ENCODE measurements at places on chromosomes 6 and 20.

DNA sequence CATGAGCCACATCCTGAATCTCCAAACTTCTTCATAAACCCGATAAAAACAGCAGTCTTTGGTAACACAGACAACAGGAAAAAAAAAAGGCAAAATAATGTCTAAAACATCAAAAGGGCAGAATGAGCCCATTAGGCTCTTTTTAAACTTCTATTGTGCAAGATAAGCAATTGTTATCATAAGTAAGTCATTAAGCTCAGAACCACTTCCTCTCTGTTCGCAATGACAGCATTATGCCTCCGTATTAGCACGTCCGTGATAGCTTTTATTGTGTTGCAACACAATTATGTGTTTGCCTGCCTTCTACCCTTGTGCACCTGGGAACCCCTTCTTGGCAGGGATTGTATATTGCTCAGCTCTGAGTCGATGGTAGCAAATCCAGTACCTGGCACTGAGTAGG, 147.1 kb downstream of the LRFN2 start:
- no peak overlapping the region for H3K27ac ChIP-seq
- H3K36me3 ChIP-seq = no peaks in the 10 kb centered on the region
- DNase-seq = no peak
- no peak overlapping the region for H3K4me3 ChIP-seq

DNA sequence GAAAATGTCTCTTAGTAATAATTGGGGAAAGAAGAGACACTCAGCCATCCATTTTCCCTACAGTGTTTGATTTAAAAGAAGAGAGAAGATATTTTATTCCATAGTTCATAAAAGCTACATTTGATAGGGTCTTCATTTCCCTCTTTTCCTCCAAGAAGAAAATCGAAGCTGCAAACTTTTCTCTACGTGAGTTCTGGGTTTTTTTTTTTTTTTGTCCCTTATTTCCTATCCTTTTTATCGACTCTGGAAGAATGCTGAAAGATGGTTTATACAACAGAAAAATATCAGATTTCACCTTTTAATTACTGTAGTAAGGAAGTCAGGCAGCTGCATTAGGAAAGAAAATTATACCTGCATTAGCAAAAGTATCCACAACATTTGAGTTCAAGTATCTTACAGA, at the start of gene OR2J1:
Gene OR2J1, plus strand, starts transcription at position 301 of the 400 bp plus-strand sequence. CDS start 1,453 bp downstream, outside the sequence.
- no peaks in the 10 kb centered on the region for H3K4me1 ChIP-seq
- DNase-seq = no peak
- H3K27ac ChIP-seq = no peak within 1 kb of the TSS
- H3K27me3 ChIP-seq = peaks cover 6% of the 10 kb centered on the region

GRCh38 chr6:9783567-9783966, 631.3 kb downstream of the TFAP2A start:
- no peak overlapping the region for H3K27ac ChIP-seq
- no peaks in the 10 kb centered on the region for H3K4me1 ChIP-seq
- no peaks in the 10 kb centered on the region for H3K36me3 ChIP-seq
- no peak overlapping the region for H3K4me3 ChIP-seq
- DNase-seq = no peak

DNA sequence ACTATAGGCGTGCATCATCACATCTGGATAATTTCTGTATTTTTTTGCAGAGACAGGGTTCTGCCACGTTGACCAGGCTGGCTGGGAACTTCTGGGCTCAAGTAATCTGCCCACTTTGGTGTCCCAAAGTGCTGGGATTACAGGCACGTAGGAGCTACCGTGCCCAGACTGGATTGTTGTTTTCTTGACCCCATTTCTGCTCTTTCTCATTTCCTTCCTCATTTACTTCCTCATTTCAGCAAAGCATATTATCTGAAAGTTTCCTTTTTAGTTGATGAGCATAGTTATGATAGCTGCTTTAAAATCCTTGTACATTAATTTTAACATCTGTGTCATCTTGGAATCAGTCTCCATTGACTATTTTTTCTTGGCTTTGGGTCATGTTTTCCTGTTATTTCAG, 301.0 kb upstream of the RUNX2 start:
- no peak overlapping the region for H3K27ac ChIP-seq
- no peaks in the 10 kb centered on the region for H3K4me1 ChIP-seq

DNA sequence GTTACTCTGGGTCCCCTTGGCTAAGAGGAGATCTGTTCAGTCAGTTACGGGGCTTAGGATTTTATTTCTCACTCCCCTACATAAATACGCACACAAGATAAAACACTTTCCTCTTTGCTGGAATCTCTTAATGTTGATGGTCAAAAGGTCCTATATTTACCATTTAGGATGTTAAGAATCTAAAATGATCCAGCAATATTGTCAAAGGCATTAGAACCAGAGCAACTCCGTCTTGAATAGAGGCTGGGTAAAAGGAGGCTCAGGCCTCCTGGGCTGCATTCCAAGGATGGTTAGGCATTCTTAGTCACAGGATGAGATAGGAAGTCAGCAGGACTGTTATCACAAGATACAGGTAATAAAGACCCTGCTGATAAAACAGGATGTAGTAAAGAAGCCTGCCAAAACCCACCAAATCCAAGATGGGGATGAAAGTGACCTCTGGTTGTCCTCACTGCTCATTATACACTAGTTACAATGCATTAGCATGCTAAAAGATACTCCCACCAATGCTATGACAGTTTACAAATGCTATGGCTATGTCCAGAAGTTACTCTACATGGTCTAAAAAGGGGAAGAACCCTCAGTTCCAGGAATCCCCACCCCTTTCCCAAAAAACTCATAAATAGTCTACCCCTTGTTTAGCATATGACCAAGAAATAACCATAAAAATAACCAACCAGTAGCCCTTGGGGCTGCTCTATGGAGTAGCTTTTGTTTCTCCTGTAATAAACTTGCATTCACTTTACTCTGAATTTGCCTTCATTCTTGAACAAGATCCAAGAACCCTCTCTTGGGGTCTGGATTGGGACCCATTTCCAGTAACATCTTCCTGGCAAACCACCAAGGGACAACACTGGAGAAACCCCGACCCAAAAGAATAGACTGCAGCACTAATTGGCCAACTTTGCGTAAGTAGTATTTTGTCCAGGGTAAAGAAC, 107.5 kb downstream of the DTNBP1 start:
- no peak for DNase-seq
- H3K4me1 ChIP-seq = no peaks in the 10 kb centered on the region
- H3K27ac ChIP-seq = no peak overlapping the region
- no peaks in the 10 kb centered on the region for H3K27me3 ChIP-seq

- no peak overlapping the region for H3K4me3 ChIP-seq
- no peak overlapping the region for H3K27ac ChIP-seq
- no peaks in the 10 kb centered on the region for H3K27me3 ChIP-seq
- no peaks in the 10 kb centered on the region for H3K36me3 ChIP-seq
- H3K4me1 ChIP-seq = peaks cover 25% of the 10 kb centered on the region
- no peak for DNase-seq
These were observed 11.9 kb upstream of the SOX12 start for GRCh38 chr20:313402-313801.

- H3K4me3 ChIP-seq = no peak overlapping the region
- no peak overlapping the region for H3K27ac ChIP-seq
- H3K4me1 ChIP-seq = peaks cover 7% of the 10 kb centered on the region
- no peak for DNase-seq
- no peaks in the 10 kb centered on the region for H3K27me3 ChIP-seq
These were observed 131.9 kb downstream of the ERMARD start for GRCh38 chr6:169883316-169883715.

DNA sequence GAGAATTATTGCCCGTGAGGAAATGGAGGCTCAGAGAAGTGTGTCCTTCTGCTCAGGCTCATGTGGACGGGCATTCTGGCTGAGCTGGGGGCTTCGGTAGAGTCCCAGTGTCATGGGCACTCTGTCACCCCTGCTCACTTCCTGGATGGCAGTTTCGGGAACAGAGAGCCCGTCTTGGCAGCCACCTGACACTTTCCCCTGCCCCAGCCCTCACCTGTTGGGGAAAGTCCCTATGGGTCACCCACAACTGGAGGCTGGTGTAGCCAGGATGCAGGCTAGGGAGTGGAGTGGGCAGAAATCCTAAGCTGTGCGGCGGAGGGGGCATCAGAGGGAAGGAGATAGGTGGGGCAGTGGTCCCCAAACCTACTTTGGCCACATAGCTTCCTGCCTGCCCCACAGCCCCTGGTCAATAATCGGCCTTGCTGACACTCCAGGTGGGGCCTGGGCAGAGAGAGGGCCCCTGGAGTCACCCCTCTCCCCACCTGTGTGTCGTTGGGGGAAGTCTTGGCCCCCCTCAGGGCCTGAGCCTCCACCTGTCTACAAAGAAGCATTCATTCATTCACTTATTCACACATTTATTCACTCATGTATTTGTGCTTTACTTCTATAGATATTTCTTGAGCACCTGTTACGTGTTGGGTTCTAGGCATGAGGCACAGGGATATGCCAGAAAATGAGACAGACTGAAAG, 40.5 kb downstream of the SNAI1 start:
- DNase-seq = no peak
- H3K4me1 ChIP-seq = peaks cover 29% of the 10 kb centered on the region
- no peak overlapping the region for H3K27ac ChIP-seq
- no peaks in the 10 kb centered on the region for H3K27me3 ChIP-seq
- no peak overlapping the region for H3K4me3 ChIP-seq
- H3K36me3 ChIP-seq = no peaks in the 10 kb centered on the region

- H3K27ac ChIP-seq = peak overlapping the region; percentile 36
- no peak overlapping the region for H3K4me3 ChIP-seq
- DNase-seq = no peak
- no peaks in the 10 kb centered on the region for H3K36me3 ChIP-seq
These were observed 526.7 kb upstream of the ADGRB3 start for GRCh38 chr6:68108233-68108835.

GRCh38 chr20:22681591-22682248, 97.3 kb upstream of the FOXA2 start:
- no peaks in the 10 kb centered on the region for H3K36me3 ChIP-seq
- DNase-seq = no peak
- no peak overlapping the region for H3K4me3 ChIP-seq
- no peak overlapping the region for H3K27ac ChIP-seq

- H3K36me3 ChIP-seq = no peaks in the 10 kb centered on the region
- no peak overlapping the region for H3K4me3 ChIP-seq
- H3K27ac ChIP-seq = no peak overlapping the region
These were observed 152.4 kb upstream of the THBS2 start for GRCh38 chr6:169406034-169406433.

GRCh38 chr6:14038467-14039437, 78.8 kb upstream of the CD83 start:
- H3K27ac ChIP-seq = no peak overlapping the region
- no peak overlapping the region for H3K4me3 ChIP-seq
- no peaks in the 10 kb centered on the region for H3K27me3 ChIP-seq
- H3K36me3 ChIP-seq = no peaks in the 10 kb centered on the region
- no peak for DNase-seq

DNA sequence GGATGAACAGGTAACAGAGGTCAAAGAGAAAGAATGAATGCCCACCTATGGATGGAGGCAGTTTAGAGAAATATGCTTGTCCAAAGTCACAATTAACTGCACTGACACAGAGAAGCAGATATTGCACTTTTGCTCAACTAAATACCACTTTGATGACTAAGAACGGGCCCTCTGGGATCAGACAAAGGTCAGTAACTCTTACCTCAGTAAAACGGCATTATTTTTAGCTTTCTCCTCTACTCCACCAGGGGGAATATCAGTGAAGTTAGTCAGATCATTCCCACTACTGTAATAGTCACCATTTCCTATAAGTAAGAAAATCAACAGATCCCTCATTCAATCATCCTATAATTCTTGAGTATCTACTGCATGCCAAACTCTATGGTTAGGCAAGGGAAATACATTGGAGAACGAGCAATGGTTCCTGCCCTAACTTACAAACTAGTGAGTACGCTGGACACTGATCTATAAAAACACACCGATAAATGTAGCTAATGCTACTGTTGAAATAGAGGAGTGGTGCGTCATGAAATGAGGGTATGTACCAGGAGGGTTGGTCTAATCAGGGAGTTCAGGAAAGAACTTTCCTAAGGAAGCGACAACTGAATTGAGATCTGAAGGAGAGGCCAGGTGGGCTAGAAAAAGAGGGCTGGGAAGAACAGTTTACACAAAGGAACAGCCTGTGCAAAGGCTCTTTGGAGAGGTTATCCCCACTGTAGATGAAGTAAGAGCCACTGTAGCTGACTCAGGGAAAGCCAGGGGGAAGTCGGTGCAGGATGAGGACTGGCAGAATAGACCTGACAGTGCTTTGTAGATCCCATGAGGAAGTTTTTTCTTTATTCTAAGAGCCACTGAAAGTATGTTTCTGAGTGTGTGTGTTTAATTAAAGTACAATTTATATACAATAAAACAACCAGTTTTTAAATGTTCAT, 9.2 kb downstream of the ECI2 start:
- DNase-seq = no peak
- H3K4me1 ChIP-seq = peaks cover 13% of the 10 kb centered on the region
- H3K27me3 ChIP-seq = no peaks in the 10 kb centered on the region
- no peak overlapping the region for H3K4me3 ChIP-seq
- H3K36me3 ChIP-seq = peaks cover 88% of the 10 kb centered on the region
- H3K27ac ChIP-seq = peak overlapping the region; percentile 31

DNA sequence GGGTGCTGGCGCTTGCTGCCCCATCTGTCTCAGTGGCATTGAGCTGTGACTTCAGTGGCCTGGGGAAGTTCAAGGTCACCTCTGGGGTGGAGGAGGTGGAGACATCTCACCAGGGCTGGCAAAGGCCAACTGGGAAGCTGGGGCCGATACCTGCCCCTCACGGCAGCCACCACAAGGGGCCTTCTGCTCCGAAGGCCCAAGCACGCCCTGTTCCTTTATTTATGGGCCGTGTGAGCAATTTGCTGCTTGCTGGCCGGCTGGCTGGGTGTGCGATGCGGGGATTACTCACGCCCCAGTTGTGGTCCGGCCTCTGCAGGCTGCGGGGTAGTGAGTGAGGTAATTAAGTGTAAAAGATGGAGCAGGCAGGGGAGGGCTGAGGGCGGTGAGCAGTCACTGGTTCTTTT, 13.2 kb upstream of the SCRT2 start:
- H3K27ac ChIP-seq = no peak overlapping the region
- no peaks in the 10 kb centered on the region for H3K4me1 ChIP-seq
- no peaks in the 10 kb centered on the region for H3K36me3 ChIP-seq
- DNase-seq = peak; percentile 48
- H3K4me3 ChIP-seq = no peak overlapping the region

DNA sequence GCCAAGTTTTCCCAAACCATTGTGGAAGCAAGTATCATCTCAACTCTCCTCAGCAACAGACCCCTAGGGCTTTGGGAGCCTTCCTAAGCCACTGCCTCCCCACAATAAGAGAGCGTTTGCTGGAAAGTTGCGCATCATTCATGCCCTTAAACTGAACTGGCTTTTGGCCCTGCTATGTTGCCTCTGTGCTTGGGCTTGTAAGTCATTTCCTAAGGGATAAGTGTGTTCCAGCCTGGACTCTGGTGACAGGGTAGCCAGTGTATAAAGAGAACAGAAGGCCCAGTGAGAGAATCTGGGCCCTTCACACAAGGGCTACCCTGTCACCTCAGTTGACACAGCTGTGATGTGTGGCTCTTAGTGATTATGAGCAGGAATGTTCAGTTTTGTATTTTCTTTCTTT, 77.8 kb downstream of the COL9A1 start:
- H3K27ac ChIP-seq = no peak overlapping the region
- no peak overlapping the region for H3K4me3 ChIP-seq
- peaks cover 26% of the 10 kb centered on the region for H3K27me3 ChIP-seq
- H3K4me1 ChIP-seq = no peaks in the 10 kb centered on the region

- no peak overlapping the region for H3K27ac ChIP-seq
- no peak for DNase-seq
- no peak overlapping the region for H3K4me3 ChIP-seq
- H3K4me1 ChIP-seq = no peaks in the 10 kb centered on the region
- no peaks in the 10 kb centered on the region for H3K27me3 ChIP-seq
These were observed 13.3 kb upstream of the FAXC start for GRCh38 chr6:99362678-99363268.

GRCh38 chr6:23086100-23086499, 516.7 kb downstream of the HDGFL1 start:
- no peaks in the 10 kb centered on the region for H3K36me3 ChIP-seq
- no peak for DNase-seq
- no peak overlapping the region for H3K27ac ChIP-seq
- no peak overlapping the region for H3K4me3 ChIP-seq
